ENCODE measurements at places on chromosomes 6 and 20. TPM values are rescaled to one million over a fixed set of nuclear protein-coding genes. Genes with fewer than 3 reads are reported as not detected.

PDE10A gene
- total RNA-seq: 9.8 TPM

TRIM10 gene
- total RNA-seq: not detected

FABP7 gene
- total RNA-seq: not detected

MYB gene
- total RNA-seq: 0.86 TPM

HLA-DQA1 gene
- not detected for total RNA-seq

MUC22 gene
- not detected for total RNA-seq

SAMD10 gene
- 3.5 TPM for total RNA-seq

HLA-DOB gene
- 0.24 TPM for total RNA-seq

CYP24A1 gene
- total RNA-seq: not detected

OXT gene
- total RNA-seq: not detected

SLC24A3 gene
- 0.11 TPM for total RNA-seq

DNA sequence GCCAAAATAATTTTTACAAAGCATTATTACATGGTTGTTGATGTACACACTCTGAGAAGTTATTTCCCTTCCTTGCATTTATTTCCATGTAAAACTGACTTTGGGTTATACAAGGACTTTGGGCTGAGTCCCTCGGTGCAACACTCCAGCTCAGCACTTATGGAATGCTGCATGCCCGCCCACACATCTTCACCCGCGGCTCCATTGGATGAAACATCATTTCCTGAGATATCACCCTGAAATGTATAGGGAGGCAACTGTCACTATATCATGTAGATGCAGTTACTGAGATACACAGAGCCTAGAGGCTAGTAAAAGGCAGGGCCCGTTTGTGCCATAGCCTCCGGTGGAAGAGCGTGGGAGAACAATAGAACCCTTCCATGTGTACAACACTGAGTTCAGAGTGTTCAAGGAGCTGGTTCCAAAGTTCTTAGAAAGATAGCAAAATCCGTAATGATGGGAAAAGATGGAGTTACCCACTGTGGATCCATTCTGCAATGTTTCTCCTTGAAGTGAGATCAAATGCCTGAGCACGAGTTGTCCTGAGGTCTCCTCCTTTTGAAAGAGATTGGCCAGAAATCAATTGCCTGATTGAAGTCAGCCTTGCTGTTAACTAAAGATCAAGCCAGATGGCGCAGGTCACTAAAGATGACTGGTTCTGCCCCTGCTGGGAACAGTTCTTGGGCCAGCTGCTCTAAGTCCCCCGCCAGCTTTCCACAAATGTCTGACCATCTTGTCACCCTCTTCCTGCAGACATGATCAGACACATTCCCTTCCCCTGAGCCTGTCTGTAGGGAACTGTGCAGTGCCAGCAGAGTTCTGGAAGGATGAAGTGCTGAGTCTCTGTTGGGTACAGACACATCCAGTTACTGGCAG, 100.9 kb upstream of the IYD start:
- H3K27me3 ChIP-seq: no peaks in the 10 kb centered on the region
- no peak for DNase-seq
- no peaks in the 10 kb centered on the region for H3K36me3 ChIP-seq
- H3K4me1 ChIP-seq: peaks cover 13% of the 10 kb centered on the region

DNA sequence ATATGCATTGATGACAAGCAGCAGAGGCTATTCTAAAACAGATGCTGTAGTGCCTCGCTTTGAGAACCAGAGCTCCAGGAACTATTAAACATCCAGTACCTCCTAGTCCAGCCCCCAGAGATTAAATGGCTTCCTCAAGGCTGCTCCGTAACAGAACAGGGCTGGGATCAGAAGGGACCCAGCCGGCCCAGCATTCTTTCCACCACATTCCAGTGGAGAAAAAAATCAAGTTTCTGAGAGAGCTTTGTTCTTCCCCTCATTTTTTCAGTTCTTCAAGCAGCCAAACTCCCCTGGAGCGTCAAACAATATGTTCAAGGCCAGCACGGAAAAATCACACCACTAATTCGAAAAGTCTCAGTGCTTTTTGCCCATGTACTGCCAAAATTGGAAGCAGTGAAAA, 5.8 kb upstream of the STMND1 start:
- H3K27me3 ChIP-seq: peaks cover 9% of the 10 kb centered on the region
- no peaks in the 10 kb centered on the region for H3K36me3 ChIP-seq
- no peak overlapping the region for H3K4me3 ChIP-seq
- DNase-seq: no peak
- H3K27ac ChIP-seq: peak overlapping the region; percentile 80

GRCh38 chr6:106540907-106541306, 88.4 kb downstream of the RTN4IP1 start:
- peaks cover 1% of the 10 kb centered on the region for H3K4me1 ChIP-seq
- H3K27ac ChIP-seq: no peak overlapping the region
- no peak for DNase-seq
- H3K27me3 ChIP-seq: no peaks in the 10 kb centered on the region
- no peak overlapping the region for H3K4me3 ChIP-seq

GRCh38 chr6:106220485-106220884, 105.1 kb downstream of the ATG5 start:
- peaks cover 4% of the 10 kb centered on the region for H3K36me3 ChIP-seq
- H3K27ac ChIP-seq: no peak overlapping the region
- H3K27me3 ChIP-seq: no peaks in the 10 kb centered on the region
- no peak overlapping the region for H3K4me3 ChIP-seq
- no peaks in the 10 kb centered on the region for H3K4me1 ChIP-seq

GRCh38 chr20:45771182-45771759, 20.4 kb downstream of the WFDC3 start:
- peaks cover 15% of the 10 kb centered on the region for H3K27me3 ChIP-seq
- H3K27ac ChIP-seq: peak overlapping the region; percentile 90
- DNase-seq: peak; percentile 87

DNA sequence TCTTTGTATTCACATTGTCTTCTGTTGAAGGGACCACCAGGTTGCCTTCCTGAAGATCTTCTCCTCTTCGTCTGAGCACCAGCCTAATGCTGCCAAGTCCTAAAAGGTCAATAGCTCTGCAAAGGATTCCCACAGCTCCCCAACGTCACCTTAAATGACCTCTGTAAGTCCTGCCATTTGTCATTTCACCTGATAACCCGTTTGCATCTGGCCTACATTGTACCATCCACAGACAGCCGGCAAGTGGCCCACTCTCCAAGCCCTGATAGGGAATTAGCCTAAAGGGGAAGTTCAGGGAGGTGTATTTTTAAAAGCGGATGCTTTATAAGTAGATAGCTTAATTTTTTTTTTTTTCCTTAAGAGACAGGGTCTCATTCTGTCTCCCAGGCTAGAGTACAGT, 127.8 kb downstream of the ZMYND8 start:
- peaks cover 53% of the 10 kb centered on the region for H3K36me3 ChIP-seq
- no peak overlapping the region for H3K27ac ChIP-seq
- H3K4me3 ChIP-seq: no peak overlapping the region
- no peak for DNase-seq

DNA sequence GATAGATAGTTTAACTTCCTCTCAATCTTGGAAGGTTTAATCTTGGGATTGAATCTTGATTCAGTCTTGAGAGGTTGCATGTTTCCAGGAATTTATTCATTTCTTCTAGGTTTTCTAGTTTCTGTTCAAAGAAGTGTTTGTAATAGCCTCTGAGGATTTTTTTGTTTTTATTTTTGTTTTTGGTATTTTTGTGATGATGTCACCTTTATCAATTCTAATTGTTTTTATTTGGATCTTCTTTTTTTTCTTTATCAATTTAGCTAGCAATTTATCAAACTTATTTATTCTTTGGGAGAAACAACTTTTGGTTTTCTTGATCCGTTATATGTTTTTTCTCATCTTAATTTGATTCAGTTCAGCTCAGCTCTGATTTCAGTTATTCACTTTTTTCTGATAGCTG, 41.5 kb upstream of the ADGRB3 start:
- H3K27me3 ChIP-seq: peaks cover 9% of the 10 kb centered on the region
- H3K27ac ChIP-seq: no peak overlapping the region
- no peaks in the 10 kb centered on the region for H3K36me3 ChIP-seq
- no peak for DNase-seq

DNA sequence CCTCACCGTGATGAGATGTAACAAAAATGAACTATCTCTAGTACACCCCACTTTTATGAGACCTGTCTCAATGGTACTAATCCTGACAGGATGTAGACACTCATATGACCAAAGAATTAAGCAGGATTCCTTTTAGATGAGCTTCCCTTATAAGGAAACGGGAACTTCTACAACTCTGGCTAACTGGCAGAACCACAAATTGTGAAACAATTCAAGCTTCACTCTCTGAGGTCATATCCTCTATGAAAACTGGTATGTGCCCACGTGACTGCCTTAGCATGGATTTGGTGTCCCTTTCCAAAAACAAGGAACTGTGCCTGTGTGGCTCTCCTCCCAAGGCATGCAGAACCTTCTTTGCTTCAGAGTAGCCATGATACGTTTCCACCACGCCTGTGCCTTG, 14.1 kb upstream of the CPNE5 start:
- H3K36me3 ChIP-seq: peaks cover 14% of the 10 kb centered on the region
- H3K27ac ChIP-seq: peak overlapping the region; percentile 12
- no peak for DNase-seq
- H3K27me3 ChIP-seq: no peaks in the 10 kb centered on the region
- no peak overlapping the region for H3K4me3 ChIP-seq

- H3K27me3 ChIP-seq: peaks cover 3% of the 10 kb centered on the region
- no peak overlapping the region for H3K4me3 ChIP-seq
- DNase-seq: no peak
- no peaks in the 10 kb centered on the region for H3K4me1 ChIP-seq
- no peaks in the 10 kb centered on the region for H3K36me3 ChIP-seq
- no peak overlapping the region for H3K27ac ChIP-seq
Observed at GRCh38 chr6:137968901-137969300, 101.8 kb downstream of the TNFAIP3 start.

DNA sequence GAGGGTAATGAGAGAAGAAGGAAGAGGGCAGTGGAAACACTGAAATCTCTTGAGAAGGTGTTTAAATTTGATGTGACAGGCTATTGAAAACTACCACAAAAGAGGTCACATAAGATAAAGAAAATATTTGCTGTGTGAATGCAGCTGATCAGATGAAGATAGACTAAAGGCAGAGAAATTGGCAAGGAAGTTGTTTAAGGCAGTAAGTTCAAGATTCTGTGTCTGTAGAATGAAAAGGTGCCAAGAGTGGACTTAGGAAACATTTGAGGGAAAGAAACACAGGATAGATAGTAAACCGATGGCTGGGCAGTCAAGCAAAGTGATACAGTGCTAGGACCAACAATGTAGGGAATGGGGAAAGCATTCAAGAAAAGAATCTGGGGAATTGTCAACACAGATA, 332.3 kb upstream of the MARCKS start:
- DNase-seq: no peak
- H3K4me1 ChIP-seq: peaks cover 21% of the 10 kb centered on the region
- H3K27me3 ChIP-seq: no peaks in the 10 kb centered on the region
- H3K36me3 ChIP-seq: peaks cover 4% of the 10 kb centered on the region
- no peak overlapping the region for H3K4me3 ChIP-seq

DNA sequence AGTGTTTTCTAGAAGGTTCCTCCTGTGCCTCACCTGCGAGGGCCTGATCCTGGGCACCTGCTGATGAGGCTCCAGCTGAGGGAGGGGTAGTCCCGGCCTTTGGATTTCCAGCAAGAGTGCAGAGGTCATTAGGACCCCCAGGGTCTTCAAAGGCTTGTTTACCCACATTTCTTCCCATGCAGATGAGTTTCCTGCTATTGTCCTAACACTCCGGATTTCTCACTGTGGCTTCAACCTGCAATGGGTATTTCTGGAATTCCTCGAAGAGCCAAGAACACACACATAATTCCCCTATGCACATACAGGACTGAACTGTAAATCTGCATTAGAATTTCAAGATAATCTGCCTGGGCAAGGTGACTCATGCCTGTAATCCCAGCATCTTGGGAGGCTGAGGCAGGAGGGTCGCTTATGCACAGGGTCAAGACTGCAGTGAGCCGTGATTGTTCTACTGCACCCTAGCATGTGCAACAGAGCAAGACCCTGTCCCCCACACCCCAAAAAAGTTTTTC, 53.9 kb downstream of the ADNP start:
- H3K4me3 ChIP-seq: no peak overlapping the region
- no peaks in the 10 kb centered on the region for H3K27me3 ChIP-seq
- H3K27ac ChIP-seq: no peak overlapping the region
- no peaks in the 10 kb centered on the region for H3K4me1 ChIP-seq
- no peak for DNase-seq
- no peaks in the 10 kb centered on the region for H3K36me3 ChIP-seq

- peaks cover 25% of the 10 kb centered on the region for H3K4me1 ChIP-seq
- no peak for DNase-seq
- H3K4me3 ChIP-seq: no peak overlapping the region
- peak overlapping the region; percentile 25 for H3K27ac ChIP-seq
- no peaks in the 10 kb centered on the region for H3K27me3 ChIP-seq
- peaks cover 18% of the 10 kb centered on the region for H3K36me3 ChIP-seq
Observed at GRCh38 chr6:7904654-7905319, 5.8 kb downstream of the TXNDC5 start.

- H3K4me3 ChIP-seq: no peak overlapping the region
- H3K27ac ChIP-seq: no peak overlapping the region
- no peak for DNase-seq
- no peaks in the 10 kb centered on the region for H3K4me1 ChIP-seq
- H3K27me3 ChIP-seq: peaks cover 4% of the 10 kb centered on the region
- no peaks in the 10 kb centered on the region for H3K36me3 ChIP-seq
Observed at GRCh38 chr6:109893606-109894005, 84.5 kb upstream of the GPR6 start.

- peaks cover 3% of the 10 kb centered on the region for H3K27me3 ChIP-seq
- H3K4me3 ChIP-seq: no peak overlapping the region
- DNase-seq: no peak
- no peak overlapping the region for H3K27ac ChIP-seq
Observed at GRCh38 chr20:5687884-5688283, 62.3 kb upstream of the SHLD1 start.

GRCh38 chr6:31446481-31446880, 43.1 kb downstream of the MICA start:
- no peak for DNase-seq
- no peak overlapping the region for H3K4me3 ChIP-seq
- no peak overlapping the region for H3K27ac ChIP-seq
- peaks cover 55% of the 10 kb centered on the region for H3K27me3 ChIP-seq
- H3K36me3 ChIP-seq: peaks cover 3% of the 10 kb centered on the region

DNA sequence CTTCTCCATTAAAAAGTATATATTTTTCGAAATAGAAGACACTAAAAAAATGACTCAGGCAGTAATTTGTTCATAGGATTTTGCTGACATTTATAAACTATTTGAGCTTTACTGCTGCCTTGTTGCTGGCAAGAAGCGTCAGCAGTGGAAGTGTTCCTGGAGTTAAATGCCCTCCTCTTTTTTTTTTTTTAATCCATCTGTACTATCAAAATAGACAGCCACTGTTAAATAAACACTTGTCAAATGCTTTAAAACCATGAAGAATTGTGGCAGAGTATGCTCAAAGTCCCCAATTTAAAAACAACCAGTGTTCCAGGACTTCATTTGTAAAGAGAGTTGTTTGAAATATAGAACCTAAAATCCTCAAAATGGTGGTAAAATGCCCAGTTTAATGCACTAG, 253.8 kb downstream of the NKAIN2 start:
- H3K4me1 ChIP-seq: peaks cover 43% of the 10 kb centered on the region
- H3K27ac ChIP-seq: peak overlapping the region; percentile 80
- no peaks in the 10 kb centered on the region for H3K27me3 ChIP-seq
- peaks cover 7% of the 10 kb centered on the region for H3K36me3 ChIP-seq
- no peak overlapping the region for H3K4me3 ChIP-seq

- no peak overlapping the region for H3K27ac ChIP-seq
- H3K36me3 ChIP-seq: no peaks in the 10 kb centered on the region
- no peak overlapping the region for H3K4me3 ChIP-seq
- DNase-seq: no peak
Observed at GRCh38 chr6:44915111-44915510, 413.0 kb upstream of the RUNX2 start.

- peaks cover 2% of the 10 kb centered on the region for H3K36me3 ChIP-seq
- no peak overlapping the region for H3K27ac ChIP-seq
- no peaks in the 10 kb centered on the region for H3K27me3 ChIP-seq
- no peak for DNase-seq
- no peak overlapping the region for H3K4me3 ChIP-seq
- H3K4me1 ChIP-seq: peaks cover 16% of the 10 kb centered on the region
Observed at GRCh38 chr6:2749969-2750600, 637 bp downstream of the MYLK4 start.

GRCh38 chr20:36573103-36573797, at the start of gene TGIF2:
Gene TGIF2, plus strand, starts transcription at chr20:36573597. Its CDS starts 5,178 bp downstream, at chr20:36578775.
- peak; percentile 96 for DNase-seq
- H3K4me1 ChIP-seq: peaks cover 43% of the 10 kb centered on the region
